ENCODE measurements at places on chromosomes 16 and 17. TPM values are rescaled to one million over a fixed set of nuclear protein-coding genes. Genes with fewer than 3 reads are reported as not detected.

GRCh38 chr16:2942045-2942444 is 22.0 kb upstream of the KREMEN2 start:
- no peak overlapping the region for H3K4me3 ChIP-seq
- H3K36me3 ChIP-seq, result peaks cover 42% of the 10 kb centered on the region
- no peak overlapping the region for H3K27ac ChIP-seq
- no peak for DNase-seq

- peak; percentile 78 for DNase-seq
- no peak overlapping the region for H3K4me3 ChIP-seq
- peak overlapping the region; percentile 82 for H3K27ac ChIP-seq
- H3K36me3 ChIP-seq, result no peaks in the 10 kb centered on the region
These were observed 14.0 kb downstream of the CCR7 start for GRCh38 chr17:40551091-40551878.

GRCh38 chr17:43695970-43696865 is 34.5 kb upstream of the MEOX1 start:
- no peaks in the 10 kb centered on the region for H3K4me1 ChIP-seq
- H3K36me3 ChIP-seq, result no peaks in the 10 kb centered on the region
- H3K27me3 ChIP-seq, result no peaks in the 10 kb centered on the region
- H3K4me3 ChIP-seq, result no peak overlapping the region
- no peak for DNase-seq

DNA sequence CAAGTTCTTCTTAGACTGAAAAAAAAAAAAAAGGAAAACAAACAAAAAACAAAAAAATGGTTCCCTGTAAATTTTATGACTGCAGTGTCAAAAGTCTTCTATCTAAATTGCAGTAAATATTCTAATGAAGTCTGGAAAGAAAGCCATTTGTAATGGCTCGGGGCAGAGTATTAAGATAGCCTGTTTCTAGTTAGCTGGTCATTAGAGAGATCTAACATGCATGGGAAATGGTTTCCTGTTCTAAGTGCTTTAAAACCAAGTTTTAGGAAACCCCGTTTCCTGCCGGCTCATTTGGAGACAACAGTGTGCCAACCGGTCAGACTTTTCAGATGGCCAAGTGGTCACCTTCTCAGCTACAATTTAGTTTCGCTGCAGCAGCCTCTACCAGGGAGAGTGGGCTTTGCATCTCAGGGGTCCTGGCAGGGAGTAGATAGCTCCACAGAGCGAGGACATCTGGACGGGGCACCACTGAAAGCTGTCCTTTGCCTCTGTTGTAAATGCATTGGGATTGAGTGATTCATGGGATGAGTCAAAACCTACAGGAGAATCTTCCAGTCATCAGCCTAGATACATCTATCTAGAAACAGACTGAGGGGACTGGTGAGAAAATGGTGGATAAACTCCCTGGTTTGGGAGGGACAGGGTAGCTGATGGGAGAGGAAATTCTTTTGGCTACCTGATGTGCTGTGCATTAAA is 473.2 kb upstream of the SALL1 start:
- no peak for DNase-seq
- H3K4me1 ChIP-seq, result no peaks in the 10 kb centered on the region
- H3K27me3 ChIP-seq, result no peaks in the 10 kb centered on the region
- H3K4me3 ChIP-seq, result no peak overlapping the region
- H3K36me3 ChIP-seq, result no peaks in the 10 kb centered on the region

Gene SLC47A1
- 47.6 TPM for total RNA-seq

Gene MEIOC
- not detected for total RNA-seq

Gene FAAP100
- total RNA-seq, result 17.0 TPM
